NCI-H446 (cell line): ENCODE measurements at places on chromosomes 3 and 15.

DNA sequence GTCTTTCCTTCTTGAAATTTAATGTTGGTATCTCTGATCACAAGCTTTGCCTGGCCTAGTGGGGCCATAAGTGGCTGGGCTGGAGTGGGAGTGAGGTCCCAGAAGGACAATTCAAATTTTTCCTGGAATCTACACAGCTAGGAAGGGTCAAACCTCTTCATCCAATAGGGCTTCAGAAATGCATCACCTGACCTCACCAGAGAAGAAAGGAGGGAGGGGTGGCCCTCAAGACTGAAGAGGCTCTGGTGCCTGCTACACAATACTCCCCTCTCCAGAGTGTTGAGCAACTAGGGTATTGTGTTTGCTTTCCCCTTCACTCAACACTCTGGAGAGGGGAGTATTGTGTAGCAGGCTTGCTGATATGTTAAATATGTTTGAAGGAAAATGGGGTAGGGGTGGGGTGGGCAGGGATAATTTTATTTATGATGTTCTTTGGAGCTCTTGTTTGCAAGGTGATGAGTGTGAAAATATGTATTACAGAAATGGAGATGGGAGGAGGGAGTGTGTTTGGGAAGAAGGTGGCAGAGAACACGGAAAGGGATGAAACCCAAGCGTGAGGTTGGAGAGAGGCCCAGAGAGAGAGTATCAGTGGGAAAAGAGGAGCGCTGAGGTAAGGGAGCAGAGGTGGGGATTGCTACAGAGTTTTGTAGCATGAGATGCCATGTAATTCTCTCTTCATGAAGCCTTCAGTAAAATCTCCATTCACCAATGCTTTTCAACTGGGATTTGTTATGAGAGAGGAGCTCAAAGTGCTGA, 5.7 kb upstream of the KLHL24 start:
- no peak for DNase-seq

DNA sequence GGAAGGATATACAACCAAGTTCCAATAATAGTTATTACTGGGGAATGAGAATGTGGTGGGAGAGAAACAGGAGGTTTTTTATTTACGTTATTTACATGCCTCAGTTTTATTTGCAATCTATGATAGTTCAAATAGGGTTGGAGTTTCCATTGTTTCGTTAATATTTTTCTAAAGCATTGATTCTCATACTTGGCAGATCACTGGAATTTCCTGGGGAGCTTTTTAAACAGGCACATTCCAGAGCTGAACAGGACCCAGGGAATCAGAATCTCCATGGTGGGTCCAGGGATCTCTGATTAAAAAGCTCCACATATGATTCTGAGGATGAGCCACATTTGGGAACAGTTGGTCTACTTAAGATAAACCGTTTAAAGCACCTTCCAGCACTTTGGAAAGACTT, 123.9 kb downstream of the IL20RB start:
- no peak for DNase-seq

DNA sequence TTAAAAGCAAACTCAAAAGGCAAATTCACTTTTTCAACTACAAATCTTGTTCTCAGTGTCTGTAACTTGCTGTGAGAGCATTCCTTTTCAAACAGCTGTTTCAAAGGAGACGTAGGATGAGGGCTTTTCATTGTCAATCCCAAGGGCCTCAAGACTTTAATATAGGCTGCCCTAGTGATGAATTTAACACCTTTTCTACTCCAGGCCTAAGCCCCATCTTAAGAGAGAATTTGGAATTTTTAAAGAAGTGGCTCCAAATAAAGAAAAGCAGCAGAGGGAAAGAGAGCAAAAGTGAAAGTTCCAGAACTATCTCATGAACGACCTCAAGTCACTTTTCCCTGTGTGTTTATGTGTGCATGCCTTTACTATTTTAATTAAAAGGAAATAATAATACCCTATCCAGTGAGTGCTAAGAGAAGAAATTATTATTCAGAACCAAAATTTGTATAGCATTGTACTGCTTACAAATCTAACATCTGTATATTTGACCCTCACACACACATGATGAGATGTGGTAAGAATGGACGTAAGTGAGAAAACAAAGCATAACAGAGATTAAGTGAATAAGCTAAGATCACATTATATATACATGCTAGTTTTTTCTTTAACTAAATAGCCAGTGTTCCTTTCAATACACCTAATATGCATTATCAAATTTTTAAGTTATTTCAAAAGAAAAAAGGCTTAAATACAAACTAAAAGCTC, 196.4 kb downstream of the VGLL3 start:
- DNase-seq = no peak

DNA sequence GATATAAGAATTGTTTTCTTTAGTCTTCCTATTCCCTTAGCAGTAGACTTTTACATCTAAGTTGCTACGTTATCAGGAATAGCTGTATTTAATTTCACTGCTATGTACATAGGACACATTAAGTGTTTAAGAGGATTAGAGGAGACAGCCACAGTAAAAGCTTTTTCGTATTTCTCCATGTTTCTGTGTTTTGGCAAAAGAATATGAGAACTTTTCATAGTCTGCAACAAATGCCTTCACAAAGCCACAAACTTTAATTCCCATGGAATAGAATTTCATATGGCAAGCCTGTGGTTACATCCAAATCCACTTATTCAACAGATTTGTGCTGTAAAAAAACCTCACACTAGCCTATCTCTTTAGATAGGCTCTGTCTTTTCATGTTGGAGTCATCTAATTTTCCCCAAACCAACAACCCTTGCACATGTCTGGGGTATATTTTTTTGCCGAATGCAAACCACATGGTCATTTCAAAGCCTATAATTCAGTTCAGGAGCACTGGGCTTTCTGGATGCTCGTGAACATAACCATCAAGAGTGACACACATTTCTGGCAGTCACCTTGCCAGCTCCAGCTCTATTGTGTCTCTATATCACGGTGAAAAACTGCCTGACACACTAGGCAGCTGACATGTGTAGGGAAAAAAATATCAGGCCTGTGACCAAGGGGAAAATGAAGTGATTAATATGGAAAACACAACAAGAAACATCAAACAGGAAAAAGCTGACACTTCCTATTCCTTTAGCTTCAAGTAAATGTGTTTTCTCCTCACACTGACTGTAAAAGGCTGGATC, 19.2 kb downstream of the PLD1 start:
- DNase-seq = no peak

- no peak for DNase-seq
Observed at GRCh38 chr15:80328496-80328895, 75.7 kb upstream of the ARNT2 start.

DNA sequence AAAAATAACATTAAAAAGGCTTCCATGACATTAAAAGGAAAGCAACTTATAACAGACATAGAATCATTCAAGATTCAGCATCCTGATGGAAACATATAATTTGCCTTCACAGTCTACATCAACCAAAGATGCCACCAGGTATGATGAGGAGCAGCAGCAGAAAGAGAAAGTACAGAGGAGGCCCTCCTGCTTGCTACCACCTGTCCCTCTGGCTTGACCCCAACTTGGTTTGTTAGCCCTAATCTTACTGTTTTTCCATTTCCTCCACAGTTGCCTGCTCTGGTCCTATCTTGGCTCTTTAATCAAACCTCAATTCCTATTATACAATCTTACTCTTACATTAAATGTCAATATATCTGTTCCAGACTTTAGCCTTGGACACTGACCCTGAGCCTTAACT, 171.3 kb downstream of the DPH6 start:
- DNase-seq = no peak

GRCh38 chr3:111902534-111902933, 43.5 kb downstream of the PHLDB2 start:
- no peak for DNase-seq

DNA sequence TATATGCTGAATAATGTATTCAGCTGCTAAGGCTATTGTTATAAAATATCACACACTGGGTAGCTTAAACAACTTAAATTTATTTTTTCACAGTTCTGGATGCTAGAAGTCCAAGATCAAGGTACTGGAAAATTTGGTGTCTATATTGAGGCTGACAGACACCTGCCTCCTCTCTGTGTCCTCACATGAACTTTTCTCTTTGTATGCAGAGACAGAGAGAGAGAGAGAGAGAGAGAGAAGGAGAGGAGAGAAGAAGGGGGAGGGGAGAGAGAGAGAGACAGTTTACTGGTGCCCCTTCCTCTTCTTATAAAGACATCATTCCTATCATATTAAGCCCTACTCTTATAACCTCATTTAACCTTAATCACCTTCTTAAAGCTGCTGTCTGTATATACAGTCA, 320.1 kb upstream of the THBS1 start:
- DNase-seq = no peak

- DNase-seq = no peak
Observed at GRCh38 chr3:51282931-51283330, 102.2 kb upstream of the MANF start.

DNA sequence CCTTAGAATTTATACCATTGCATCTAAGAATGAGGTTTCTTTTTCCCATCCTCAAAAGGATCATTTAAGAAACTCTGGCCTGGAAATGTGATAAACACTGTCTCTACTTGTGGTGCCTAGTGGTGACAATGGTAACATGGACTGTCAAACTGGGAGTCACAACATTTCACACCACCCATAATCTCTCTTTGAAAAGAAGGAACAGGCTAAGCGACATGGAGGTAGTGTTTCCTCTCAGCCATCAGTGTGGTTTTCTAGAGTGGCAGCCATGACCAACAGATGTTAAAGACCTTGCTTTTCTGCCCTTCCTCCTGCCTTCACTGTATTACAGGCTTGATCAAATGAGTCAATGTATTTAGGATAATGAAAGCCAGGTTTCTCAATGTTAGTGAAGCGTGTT, 283.1 kb upstream of the STAC start:
- DNase-seq = no peak

DNA sequence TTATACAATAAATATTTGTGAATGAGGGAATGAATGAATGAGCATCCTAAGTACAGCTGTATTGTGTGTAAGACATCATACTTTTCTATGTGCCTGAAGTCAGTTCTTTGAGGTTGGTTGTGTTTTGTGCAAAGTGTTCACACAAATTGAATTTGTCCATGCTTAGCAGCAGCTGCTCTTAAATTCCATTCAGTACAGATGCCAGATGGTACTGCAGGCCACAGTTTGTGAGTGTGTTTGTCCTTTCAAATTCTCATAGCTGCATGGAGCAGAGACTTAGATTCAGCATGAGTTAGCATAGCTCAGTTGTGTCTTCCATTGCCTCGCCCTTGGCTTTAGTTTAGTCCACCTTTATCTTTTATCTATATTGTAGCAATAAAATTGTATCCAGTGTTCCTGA, 3.8 kb upstream of the ZNF385D start:
- DNase-seq = no peak

- no peak for DNase-seq
Observed at GRCh38 chr3:32083702-32084270, 22.6 kb upstream of the GPD1L start.

DNA sequence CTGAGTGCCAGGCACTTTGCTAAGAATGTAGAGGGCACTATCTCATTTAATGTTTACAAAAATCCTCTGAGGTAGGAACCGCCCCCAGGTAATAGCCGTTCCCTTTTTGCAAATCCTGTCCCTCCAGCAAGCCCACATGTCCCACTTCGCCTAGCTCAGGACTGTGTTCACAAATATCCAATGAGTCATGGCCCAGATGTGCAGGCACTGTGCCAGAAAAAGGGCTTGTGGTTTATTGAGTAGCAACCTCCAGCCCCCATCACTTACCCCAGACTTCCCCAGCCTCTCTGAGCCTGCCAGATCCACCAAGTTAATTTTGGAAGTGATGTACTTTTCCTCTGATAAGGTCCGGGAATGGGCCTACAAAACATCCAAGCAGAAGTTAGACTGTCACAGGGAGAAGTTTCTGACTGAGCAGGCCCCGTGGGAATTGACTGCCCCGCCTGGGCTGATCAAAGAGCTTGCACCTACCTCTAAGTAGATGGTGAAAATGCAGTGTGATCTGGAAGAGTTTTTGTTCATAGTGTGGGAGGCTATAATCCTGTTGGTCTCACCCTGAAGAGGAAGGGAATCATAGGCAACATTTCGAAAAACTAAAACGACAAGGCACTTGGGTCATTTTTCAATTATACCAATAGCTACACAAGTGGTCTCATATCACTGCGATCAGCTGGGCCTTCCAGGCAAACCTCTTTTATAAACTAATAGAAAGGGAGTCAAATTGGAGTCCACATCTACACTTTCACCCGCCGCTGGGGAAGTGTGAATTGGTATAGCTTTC, 15.7 kb downstream of the KIF9 start:
- DNase-seq = no peak

GRCh38 chr3:150972366-150973071, at the start of gene CLRN1:
TSS of gene CLRN1 (minus strand) at chr3:150972727. CDS start at chr3:150972708, 19 bp downstream.
- no peak for DNase-seq

- DNase-seq = no peak
Observed at GRCh38 chr3:53171064-53171418, 10.0 kb downstream of the PRKCD start.

GRCh38 chr3:63911509-63911872, 692 bp downstream of the SCAANT1 start:
- no peak for DNase-seq

- no peak for DNase-seq
Observed at GRCh38 chr3:169676925-169677537, 13.5 kb upstream of the MECOM start.

GRCh38 chr3:59810606-59811005, 760.8 kb upstream of the CFAP20DC start:
- no peak for DNase-seq

DNA sequence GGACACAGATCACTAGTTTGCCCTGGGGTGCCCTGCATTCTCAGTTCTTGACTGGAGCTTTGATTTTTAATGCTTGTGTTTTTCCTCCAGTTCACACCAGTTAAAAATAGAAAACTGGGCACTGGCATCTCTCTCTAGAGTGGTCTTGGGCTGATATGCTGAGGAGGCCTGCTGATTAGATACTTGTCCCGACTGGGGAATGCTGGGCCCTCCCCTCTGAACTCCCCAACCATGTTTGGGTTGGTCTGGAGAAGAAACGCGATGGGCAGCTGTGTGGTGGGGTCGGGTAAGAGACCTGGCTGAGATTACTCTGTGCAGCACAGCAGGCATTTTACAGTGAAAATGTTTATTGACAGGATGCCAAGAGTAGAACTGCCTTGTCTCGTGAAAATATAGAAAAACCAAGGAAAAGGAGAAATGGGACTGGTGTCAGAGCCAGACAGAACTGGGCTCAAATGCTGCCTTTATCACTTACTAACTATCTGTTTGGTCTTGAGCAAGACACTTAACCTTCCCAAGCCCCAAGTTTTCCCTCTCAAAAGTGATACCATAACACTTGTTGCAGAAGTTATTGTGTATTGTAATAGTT, 1.6 kb upstream of the ACTC1 start:
- no peak for DNase-seq

- DNase-seq = no peak
Observed at GRCh38 chr3:15815696-15816095, 17.9 kb upstream of the ANKRD28 start.

DNA sequence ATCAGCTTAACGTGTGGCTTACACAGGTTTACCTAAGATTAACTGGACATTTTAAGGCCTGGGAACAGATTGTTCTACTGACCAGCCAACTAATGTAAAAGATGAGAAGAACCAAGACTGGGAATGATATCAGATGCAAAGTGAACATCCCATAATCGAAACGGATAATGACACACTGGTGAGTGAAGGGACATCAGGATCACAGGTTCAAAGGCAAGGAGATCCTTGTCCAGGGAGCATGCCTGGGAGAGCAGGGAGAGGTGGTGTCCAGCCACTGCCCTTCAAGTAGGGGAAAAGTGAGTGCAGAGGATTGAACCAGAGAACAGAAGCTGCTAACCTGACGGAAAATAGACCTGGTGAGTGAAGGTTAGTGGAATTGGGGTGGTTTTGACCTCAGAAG, 228.8 kb downstream of the RORA start:
- DNase-seq = no peak
